Nephron progenitor cell (in vitro differentiated cells): ENCODE measurements at places on chromosomes 16 and 17.

DNA sequence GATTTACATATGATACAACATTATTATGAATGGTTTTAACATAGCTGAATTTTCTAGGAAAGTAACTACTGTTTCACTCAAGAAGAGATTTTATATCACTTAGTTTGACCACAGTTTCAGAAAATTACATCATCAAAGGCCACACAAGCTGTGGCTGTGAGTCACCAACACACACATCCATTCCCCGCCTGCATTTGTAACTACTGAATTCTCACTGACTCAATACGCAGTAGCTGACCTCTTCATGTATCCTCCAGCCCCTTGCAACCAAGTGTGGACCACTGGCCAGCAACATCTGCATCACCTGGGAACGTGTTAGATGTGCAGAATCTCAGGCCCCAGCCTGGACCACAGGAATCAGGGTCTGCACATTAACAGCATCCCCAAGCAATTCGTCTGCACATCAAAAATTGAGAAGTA lies 197.6 kb downstream of the XYLT1 start:
- H3K36me3 ChIP-seq, result no peaks in the 10 kb centered on the region
- peaks cover 22% of the 10 kb centered on the region for H3K4me1 ChIP-seq
- DNase-seq, result no peak
- H3K27ac ChIP-seq, result no peak overlapping the region

- peaks cover 27% of the 10 kb centered on the region for H3K36me3 ChIP-seq
- no peaks in the 10 kb centered on the region for H3K27me3 ChIP-seq
- peaks cover 52% of the 10 kb centered on the region for H3K4me1 ChIP-seq
- no peak for DNase-seq
- peak overlapping the region; percentile 90 for H3K27ac ChIP-seq
Measured at GRCh38 chr17:80789356-80789902, 202.2 kb upstream of the CHMP6 start.

GRCh38 chr17:65942592-65942991 lies 249.3 kb downstream of the CEP112 start:
- no peaks in the 10 kb centered on the region for H3K27me3 ChIP-seq
- DNase-seq, result no peak
- no peak overlapping the region for H3K27ac ChIP-seq
- no peak overlapping the region for H3K4me3 ChIP-seq
- no peaks in the 10 kb centered on the region for H3K4me1 ChIP-seq

GRCh38 chr16:3347586-3347985 lies 8.1 kb upstream of the OR2C1 start:
- H3K4me1 ChIP-seq, result no peaks in the 10 kb centered on the region
- H3K4me3 ChIP-seq, result no peak overlapping the region
- no peak for DNase-seq
- no peaks in the 10 kb centered on the region for H3K36me3 ChIP-seq
- peaks cover 34% of the 10 kb centered on the region for H3K27me3 ChIP-seq

DNA sequence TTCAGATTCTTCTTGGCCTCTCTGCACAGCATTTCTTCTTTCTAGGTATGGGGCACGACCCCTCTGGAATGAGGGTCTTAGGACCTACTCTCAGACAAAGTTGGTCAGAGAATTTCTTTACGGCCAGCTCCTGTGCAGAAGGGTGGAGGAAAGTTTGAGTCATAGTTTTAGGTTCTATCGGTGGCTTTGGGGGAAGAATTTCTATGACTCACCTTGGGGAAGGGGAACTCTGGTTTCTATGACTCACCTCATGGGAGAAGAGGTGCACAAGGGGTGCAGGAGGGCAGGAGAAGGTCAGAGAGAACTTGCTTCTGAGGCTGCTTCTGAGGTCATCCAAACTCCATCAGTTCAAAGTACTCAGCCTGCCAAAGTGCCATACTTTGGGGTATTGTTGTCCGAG lies 2.5 kb upstream of the ABCC12 start:
- no peaks in the 10 kb centered on the region for H3K36me3 ChIP-seq
- no peak for DNase-seq
- no peak overlapping the region for H3K27ac ChIP-seq
- peaks cover 15% of the 10 kb centered on the region for H3K4me1 ChIP-seq

GRCh38 chr17:77560841-77561240 lies 397.7 kb upstream of the TNRC6C start:
- no peaks in the 10 kb centered on the region for H3K36me3 ChIP-seq
- DNase-seq, result no peak
- H3K4me1 ChIP-seq, result peaks cover 15% of the 10 kb centered on the region
- H3K27ac ChIP-seq, result no peak overlapping the region
- no peak overlapping the region for H3K4me3 ChIP-seq
- H3K27me3 ChIP-seq, result peaks cover 20% of the 10 kb centered on the region

DNA sequence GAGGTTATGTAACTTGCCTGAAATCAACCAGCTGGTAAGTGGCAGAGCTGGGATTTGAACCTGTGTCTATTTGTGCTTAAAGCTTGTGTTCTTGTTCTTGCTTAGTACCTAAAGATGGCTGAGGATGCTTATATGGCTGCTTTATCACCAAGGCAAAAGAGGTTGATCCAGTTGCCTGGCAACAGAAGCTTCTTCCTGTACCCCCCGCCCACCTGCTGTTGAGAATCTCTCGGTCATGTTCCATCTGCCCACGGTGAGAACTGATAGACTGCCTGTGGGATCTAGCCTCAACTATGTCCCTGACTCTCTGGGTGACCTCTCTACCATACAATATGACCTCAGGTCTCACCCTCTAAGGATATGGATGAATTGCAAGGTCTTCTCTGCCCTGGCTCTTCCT lies 60.7 kb downstream of the ABCC6 start:
- H3K36me3 ChIP-seq, result peaks cover 48% of the 10 kb centered on the region
- no peaks in the 10 kb centered on the region for H3K4me1 ChIP-seq
- H3K27ac ChIP-seq, result no peak overlapping the region
- peaks cover 4% of the 10 kb centered on the region for H3K27me3 ChIP-seq
- no peak overlapping the region for H3K4me3 ChIP-seq
